ENCODE measurements at places on chromosomes 5 and 9. TPM values are rescaled to one million over a fixed set of nuclear protein-coding genes. Genes with fewer than 3 reads are reported as not detected.

BICD2 gene
- total RNA-seq: 60.2 TPM

C1QTNF3 gene
- total RNA-seq: 0.99 TPM

FAT2 gene
- 0.58 TPM for total RNA-seq

APBB3 gene
- total RNA-seq: 20.2 TPM

CD274 gene
- 3.3 TPM for total RNA-seq

WNT8A gene
- total RNA-seq: not detected

APBA1 gene
- total RNA-seq: 21.0 TPM

VAV2 gene
- 19.4 TPM for total RNA-seq

BASP1 gene
- total RNA-seq: 163 TPM

FRMPD1 gene
- not detected for total RNA-seq

TOR1B gene
- total RNA-seq: 36.4 TPM

OTULINL gene
- 0.17 TPM for total RNA-seq

CARTPT gene
- total RNA-seq: not detected

ZNF782 gene
- 4.0 TPM for total RNA-seq

NEUROG1 gene
- total RNA-seq: not detected

PCDHB2 gene
- total RNA-seq: 0.58 TPM

SPINK13 gene
- not detected for total RNA-seq

KIAA1191 gene
- 134 TPM for total RNA-seq

PURA gene
- 18.2 TPM for total RNA-seq

LRRC8A gene
- total RNA-seq: 44.0 TPM

CEL gene
- total RNA-seq: 0.66 TPM

TAF11L10 gene
- total RNA-seq: not detected

NOTCH1 gene
- 31.6 TPM for total RNA-seq

EPB41L4B gene
- 0.15 TPM for total RNA-seq

PCDHGC5 gene
- total RNA-seq: 8.1 TPM

CTSV gene
- 1.5 TPM for total RNA-seq

WNK2 gene
- total RNA-seq: 0.15 TPM

CATSPER3 gene
- total RNA-seq: 0.17 TPM

SPOUT1 gene
- 22.0 TPM for total RNA-seq

MYOZ3 gene
- total RNA-seq: 1.5 TPM

Data from smooth muscle cell of trachea (primary cell).